ENCODE measurements at places on chromosomes 2 and 18.

DNA sequence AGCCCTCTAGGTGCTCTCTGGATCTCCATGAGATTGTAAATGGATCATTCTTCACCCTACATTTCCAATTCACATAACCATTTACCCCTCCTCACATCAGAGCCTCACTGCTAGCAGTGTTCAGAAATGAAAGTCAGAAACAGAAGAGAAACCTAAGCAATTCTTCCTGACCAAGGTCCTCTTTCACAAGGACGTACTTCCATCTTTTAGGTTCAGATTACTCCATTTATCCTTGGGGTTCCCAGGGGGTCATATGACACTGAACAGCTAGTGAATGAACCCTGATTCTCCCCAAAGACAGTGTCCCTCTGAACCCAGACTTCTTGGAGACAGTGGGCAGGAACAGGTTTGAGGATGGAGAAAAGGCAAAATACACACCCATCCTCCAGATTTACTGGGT is 12.9 kb upstream of the MARCO start:
- DNase-seq = no peak

DNA sequence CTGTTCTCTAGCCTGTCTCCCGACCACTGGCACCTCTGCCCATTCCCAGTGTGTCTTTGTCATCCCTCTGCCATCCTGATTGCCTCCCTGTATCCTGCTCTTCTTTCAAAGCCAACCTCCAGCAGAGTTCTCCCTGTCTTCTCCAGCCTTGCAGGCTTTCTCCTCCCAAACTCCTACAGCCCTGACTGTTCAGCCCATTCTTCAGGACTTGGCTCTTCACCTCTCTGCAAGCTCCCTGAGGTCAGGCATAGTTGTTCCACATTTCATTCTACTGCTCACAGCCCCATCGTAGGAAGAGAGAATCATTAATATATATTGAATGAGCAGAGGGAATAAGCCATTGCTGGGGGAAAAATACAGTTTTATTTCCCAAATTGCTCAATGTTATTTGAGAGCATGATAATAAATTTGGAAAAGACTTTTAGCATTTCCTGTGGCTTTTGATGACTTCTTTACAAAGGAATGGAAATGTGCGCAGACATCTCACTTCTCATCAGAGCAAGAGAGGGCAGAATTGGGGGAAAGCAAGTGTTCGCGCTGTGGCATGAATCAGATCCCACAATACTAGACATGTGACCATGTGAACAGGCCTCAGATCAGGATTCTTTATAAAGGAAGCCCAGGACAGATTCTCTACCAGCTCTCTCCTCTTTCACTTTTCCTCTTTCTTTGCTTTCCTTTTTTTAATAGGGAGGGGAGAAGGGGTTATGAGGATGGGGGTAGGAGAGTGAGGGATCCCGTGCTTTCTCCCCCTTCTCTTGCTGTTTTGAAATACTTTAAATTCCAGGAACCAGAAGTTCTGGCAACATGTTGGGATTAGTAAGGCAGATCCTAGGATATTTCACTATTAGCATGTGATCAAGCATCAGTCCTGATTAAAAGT is 37.4 kb downstream of the EPAS1 start:
- DNase-seq = peak; percentile 91

DNA sequence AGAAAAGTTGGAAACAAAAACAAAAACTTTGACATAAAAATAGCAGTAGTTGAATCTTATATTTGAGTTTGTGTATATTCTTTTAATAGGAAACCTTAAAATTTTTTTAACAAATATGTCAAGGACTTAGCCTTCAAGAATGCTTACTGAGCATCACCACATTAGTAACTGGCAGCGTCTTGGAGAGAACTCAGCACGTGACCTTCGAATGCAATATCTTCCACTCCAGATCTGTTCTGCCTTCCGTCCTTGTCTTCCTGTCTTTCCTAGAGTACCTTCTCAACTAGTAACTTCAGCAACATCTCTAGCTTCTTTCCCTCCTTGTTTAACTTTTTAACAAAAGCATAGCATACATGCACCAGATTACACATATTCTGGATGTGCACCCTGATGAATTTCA is 972 bp downstream of the RSAD2 start:
- DNase-seq = no peak

DNA sequence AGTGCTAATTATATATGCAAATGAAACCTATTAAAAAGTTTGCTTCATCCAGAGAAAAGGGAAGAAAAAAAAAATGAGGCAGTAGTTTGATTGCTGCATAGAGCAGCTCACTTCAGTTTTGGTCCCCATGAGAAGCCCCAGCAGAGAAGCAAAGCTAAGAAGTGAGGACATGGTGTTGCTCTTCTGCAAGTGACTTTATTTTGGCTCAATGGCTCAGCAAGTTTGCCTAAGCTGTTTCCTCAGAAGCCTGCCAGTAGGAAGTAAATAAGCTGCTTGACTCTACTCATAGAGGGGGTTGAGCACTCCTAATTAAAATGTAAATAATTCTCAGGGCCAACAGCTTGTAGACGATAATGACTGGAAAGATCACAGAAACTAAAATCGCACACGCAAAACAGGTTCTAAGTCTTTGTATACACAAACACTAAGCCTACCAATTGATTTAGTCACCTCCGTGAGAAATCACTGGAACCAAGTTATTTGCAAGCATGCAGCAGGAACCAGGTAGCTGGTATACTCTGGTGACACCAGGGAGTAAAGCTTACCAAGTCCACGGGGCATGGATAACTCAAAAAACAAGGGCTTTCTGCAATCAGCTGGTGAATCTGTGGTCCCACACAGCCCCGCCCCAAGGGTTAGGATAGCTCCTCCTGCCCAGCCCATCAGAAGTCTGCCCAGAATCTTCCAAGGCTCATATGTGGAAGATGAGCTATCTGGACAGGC is 39.7 kb upstream of the NABP1 start:
- no peak for DNase-seq

DNA sequence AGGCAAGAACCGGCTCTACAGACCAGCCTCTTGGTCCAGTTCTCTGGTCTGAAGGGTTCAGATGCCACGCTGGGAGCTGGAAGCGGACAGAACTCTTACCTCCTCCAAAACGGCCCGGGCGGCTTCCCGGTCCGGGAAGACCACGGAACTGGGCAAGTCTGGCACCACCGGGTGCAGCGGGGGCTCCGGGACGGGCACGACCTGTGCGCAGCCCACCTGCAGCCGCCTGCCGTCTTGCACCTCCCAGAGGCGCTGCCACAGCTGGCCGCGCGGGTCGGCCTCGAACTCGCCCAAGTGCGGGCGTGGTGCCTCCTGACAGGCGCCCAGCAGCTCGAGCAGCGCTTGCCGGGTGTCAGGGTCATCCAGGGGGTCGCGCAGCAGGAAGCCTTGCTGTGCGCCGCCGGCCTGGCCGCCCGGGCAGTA is 773 bp downstream of the CMPK2 start:
- no peak for DNase-seq

DNA sequence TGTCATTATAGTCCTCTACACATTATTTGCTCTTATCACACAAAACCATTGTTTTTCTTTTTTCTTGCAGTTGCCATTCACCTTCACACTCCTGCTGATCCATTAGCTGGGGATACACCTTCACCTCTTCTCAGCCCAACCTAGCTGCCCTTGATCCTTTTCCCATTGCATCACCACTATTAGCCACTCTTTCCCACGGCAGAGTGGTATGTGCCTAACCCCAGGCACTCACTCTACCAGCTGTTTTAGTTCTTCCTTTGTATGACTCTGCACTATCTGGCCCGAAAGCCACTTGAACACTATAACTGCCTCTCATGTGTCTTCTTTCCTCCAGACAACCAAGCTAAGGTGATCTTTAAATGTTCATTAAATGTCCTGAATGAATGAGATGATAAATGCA is 145.4 kb upstream of the PIK3C3 start:
- DNase-seq = no peak

- no peak for DNase-seq
Observed at GRCh38 chr2:30647752-30648457, 159.3 kb downstream of the CAPN13 start.

- no peak for DNase-seq
Observed at GRCh38 chr2:15619510-15619909, 27.8 kb downstream of the DDX1 start.
